ENCODE measurements at places on chromosomes 6 and 20.
A peak's percentile ranks its signal among the peaks of the same experiment; 100 is the strongest.

GRCh38 chr6:169958510-169958909, 207.1 kb downstream of the ERMARD start:
- no peak for DNase-seq

GRCh38 chr6:135087803-135088202, 33.2 kb upstream of the HBS1L start:
- DNase-seq, result no peak

- no peak for DNase-seq
Measured at GRCh38 chr20:17316316-17317038, 89.6 kb downstream of the PCSK2 start.

DNA sequence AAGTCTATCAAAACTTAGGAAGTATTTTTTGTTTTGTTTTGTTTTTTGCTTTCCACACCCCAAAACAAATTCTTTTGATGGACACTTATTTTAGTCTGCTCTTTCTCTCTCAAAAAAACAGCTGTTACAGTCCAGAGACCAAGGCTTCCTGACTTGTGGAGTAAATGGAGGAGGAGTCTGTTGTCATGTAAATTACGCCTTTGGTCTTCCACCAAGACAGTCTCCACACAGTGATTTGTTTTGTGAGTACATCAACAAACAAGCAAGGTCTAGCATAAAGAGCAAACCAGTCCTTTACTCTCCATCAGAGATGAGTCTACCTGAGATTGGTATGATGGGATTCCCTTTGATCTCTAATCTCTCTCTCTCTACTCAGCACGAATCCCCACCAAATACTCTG, 588.0 kb upstream of the ARID1B start:
- DNase-seq, result no peak

DNA sequence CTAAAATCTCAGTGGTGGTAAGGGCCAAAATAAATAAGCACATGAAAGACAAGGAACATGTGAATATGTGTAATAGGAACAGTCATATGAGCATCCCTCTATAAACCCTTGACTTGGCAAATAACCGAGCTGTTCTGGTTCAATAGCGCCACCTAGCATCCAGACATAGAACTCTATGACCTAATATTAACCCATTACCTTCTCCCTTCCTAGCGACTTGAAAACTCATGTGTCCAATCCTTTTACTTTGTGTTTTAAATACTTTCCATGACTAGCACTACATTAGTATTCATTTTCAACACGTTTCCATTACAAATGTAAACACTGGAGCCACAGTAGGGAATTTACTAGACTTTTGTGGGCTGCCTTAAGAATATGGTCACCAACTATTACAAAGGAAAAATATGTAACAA, 279.7 kb downstream of the UST start:
- DNase-seq, result no peak

DNA sequence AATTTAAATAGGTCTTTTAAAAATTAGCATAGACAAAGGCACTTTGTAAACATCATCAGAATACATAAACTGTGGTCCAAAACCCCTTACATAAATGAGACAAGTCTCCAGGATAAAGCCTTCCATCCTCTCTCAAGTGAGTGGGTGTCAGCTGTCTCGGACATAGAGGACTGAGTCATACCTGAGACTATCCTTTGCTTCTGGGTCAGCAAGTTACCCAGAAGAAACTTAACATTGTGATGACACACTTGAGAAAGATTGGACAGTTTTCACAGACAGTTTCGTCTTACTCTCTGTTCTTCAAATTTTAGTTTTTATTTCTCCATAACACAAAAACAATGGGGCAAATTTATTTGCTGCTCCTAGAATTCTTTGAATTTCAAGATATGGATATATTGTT, 838.0 kb downstream of the DHX35 start:
- no peak for DNase-seq

GRCh38 chr6:137866200-137866913, 702 bp upstream of the TNFAIP3 start:
- peak; percentile 95 for DNase-seq

DNA sequence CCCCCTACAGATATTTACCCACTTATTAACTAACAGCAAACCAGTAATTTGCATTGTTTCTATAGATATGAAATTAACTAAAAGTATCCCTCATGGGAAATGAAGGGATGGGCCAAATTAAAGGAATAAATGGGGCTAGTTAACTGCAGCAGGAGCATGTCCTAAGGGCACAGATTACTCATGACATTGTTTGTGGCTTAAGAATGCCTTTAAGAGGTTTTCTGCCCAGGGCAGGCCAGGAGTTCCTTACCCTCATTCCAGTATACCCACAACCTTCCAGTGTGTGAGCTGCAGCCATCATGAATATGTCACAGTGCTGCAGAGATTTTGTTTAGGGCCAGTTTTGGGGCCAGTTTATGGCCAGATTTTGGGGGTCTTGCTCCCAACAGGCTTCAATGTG, 1101.9 kb downstream of the PRIM2 start:
- DNase-seq, result no peak

DNA sequence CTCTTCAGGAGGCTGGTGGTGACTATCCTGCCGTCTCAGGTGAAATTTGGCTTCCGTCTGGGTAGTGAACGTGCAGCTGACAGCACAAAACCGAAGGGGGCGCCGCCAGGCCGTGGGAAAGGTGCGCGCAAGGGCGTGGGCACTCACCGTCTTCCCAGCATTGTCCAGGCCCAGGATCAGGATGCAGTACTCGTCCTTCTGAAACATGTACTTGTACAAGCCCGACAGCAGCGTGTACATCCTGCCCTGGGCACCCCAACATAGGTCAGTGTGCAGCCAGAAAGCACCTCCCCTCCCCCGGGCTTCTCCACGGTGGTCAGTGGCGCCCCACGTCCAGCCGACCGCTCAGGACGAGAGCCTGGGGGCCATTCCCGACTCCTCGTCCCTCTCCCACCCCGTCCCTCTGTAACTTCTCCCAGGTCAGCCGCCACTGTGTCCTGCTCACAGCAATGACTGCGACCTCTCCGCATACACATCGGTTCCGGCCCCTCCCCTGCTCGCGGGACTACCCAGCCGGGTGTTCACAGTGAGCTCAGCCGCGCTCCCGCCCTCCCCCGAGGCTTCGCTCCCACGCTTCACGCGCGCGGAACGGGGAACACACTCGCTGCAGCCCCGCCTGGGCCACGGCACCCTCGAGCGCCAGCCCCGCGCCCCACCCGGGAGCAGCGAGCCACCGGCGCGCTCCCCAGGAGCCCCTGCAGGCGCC, 771 bp downstream of the ARFRP1 start:
- DNase-seq, result no peak

DNA sequence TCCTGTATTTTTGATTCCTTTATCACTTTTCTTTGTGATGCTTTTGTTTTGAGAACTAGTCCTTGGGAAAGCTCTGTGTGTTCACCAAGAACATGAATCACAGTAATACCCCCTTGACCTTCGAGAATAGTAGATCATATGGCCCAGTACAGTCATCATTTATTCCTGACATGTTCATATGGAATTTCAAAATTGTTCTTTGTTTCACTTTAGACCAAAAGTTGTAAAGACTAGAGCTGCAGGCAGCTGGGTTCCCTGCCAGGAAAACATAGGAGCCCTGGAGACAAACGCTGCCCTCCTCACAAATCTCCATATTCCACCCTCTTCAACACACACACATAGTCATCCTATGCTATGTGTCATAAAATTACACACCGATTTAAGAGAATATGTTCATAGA, 621.2 kb upstream of the EYS start:
- no peak for DNase-seq

DNA sequence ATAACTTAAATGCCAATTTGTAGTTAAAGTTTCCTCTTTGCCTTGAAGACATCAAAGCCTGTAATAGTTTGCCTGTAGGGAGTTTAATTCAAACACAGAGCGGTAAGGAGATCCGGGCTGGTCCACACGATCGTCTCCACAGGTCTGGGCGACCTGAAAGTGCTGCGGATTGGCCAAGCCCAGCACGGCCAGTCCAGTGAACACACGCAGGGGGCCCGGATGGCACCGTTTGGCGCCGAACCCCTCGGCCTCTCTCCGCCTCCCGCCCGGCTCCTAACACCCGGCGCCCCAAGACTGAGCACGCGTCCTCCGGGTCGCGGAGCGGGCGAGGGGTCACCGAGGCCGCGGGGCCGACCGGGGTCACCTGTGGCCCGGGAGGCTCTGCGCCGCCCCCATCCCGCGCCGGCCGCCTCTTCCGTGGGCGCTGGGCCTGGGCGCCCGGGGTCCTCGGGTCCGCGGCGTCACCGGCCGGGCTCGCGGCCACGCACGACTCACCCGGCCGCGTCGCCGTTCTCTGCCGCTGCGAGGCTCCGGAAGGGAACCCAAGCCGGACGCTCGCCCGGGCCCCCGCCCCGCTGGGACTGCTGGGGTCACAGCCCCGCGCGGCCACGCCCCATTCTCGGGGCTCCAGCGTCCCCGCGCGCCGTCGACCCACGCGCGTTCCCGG, 481 bp downstream of the SERPINB6 start:
- no peak for DNase-seq

DNA sequence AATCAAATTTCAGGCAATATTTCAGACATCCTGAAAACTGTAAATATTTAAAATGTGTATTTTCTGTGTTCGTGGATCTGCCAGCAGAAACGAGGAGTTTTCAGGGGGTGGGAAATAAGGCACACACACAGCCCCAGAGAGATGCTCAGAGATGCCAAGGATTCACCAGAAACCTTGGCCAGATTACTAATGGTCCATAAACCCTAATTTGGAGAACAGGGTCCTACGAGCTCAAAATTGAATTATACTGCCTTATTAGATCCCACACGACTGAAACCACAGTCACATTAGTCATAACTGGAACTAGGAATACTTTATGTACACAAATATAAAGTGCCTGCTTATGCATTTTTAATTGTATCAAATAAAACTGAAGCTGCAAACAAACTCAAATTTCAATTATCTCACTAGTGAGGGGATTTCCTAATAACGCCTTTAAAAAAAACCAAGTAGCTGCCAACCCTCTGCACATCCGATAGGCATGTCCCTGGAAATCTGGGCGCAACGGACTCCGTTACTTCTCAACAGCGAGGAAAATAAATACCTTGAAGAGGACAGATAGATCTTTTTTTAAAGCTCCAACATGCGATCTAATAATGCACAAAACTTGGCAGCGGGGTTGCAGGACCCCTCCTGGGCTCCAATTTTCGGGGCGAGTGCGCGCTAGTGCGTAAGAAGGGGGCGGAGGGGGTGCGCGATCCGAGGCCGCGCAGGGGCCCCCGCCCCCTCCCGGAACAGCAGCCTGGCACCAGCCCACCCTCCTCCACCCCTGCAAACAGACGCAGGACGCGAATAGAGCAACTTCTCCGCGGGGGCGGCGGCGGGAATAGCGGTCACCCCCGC, 897 bp downstream of the CHD6 start:
- DNase-seq, result no peak
